ENCODE measurements at places on chromosomes 7 and 10. TPM values are rescaled to one million over a fixed set of nuclear protein-coding genes. Genes with fewer than 3 reads are reported as not detected.
A peak's percentile ranks its signal among the peaks of the same experiment; 100 is the strongest.

DNA sequence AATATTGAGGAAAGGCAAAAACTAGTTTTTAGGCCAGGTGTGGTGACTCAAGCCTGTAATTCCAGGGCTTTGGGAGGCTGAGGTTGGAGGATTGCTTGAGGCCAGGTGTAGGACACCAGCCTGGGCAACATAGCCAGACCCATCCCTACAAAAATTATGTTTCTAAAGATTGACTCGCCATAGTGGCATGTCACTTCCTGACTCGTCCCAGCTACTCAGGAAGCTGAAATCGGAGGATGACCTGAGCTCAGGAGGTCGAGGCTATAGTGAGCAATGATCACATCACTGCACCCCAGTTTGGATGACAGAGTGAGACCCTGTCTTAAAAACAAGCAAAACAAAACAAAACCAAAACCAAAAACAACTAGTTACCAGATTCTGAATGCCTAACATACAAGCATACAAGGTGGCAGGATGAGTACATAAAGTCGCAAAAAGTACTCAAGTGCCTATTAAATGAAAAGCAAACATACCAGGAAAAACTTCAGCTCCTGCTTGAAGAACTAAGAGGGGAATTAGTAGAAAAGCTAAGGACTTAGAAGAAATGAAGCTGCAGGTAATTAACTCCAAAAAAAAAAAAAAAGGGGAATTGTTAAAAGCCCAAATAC, 14.1 kb downstream of the ZNF398 start:
- no peak overlapping the region for H3K4me3 ChIP-seq
- no peaks in the 10 kb centered on the region for H3K4me1 ChIP-seq
- H3K27ac ChIP-seq = no peak overlapping the region

DNA sequence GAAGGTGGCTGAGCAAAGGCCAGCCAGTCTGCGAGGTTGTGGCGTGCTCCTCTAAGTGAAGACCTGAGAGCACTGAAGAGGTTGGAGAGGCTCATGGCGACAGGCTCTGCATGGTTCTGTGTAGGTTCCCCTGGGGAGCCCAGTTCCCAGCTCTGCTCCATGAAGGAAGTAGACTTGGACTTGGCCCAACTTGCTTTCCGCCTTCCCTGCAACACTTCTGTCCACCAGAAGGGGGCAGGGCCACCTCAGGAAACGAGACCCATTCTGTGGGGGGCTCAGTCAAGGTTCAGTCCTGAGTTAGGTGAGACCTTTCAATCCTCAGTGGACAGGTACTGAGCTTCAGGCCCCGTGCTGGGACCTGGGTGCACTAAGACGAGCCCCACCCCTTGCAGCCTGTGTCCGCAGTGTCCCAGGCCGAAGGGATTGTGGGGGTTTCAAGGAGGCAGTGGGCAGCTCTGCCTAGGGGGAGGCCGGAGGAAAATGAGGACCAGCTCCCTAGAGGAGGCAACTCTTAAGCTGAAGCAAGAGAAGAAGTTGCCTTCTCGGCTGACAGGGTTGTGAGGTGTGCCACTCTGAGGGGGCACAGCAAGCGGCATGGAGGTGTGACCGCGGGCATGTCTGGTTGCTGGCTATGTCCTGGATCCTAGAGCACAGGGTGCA, 15.0 kb upstream of the PCBD1 start:
- H3K27me3 ChIP-seq = no peaks in the 10 kb centered on the region
- no peak overlapping the region for H3K4me3 ChIP-seq
- H3K36me3 ChIP-seq = no peaks in the 10 kb centered on the region
- DNase-seq = peak; percentile 94

GRCh38 chr7:90777886-90778285, 181.8 kb downstream of the CDK14 start:
- no peaks in the 10 kb centered on the region for H3K4me1 ChIP-seq
- H3K27me3 ChIP-seq = no peaks in the 10 kb centered on the region
- H3K36me3 ChIP-seq = no peaks in the 10 kb centered on the region
- no peak overlapping the region for H3K4me3 ChIP-seq

GRCh38 chr7:129919492-129919891, 33.3 kb downstream of the UBE2H start:
- peaks cover 24% of the 10 kb centered on the region for H3K36me3 ChIP-seq
- no peak for DNase-seq
- peaks cover 5% of the 10 kb centered on the region for H3K4me1 ChIP-seq
- no peak overlapping the region for H3K4me3 ChIP-seq

The HECW1 gene
- total RNA-seq = 15.4 TPM
